Stimulated activated CD4-positive, alpha-beta T cell treated with anti-CD3 and anti-CD28 coated beads, TNF-alpha, amount 100 ng/mL, for 4 hours (primary cell): ENCODE measurements at places on chromosomes 11 and 22.

- no peak for DNase-seq
These were observed 11.7 kb upstream of the SOX10 start for GRCh38 chr22:37996079-37996478.

DNA sequence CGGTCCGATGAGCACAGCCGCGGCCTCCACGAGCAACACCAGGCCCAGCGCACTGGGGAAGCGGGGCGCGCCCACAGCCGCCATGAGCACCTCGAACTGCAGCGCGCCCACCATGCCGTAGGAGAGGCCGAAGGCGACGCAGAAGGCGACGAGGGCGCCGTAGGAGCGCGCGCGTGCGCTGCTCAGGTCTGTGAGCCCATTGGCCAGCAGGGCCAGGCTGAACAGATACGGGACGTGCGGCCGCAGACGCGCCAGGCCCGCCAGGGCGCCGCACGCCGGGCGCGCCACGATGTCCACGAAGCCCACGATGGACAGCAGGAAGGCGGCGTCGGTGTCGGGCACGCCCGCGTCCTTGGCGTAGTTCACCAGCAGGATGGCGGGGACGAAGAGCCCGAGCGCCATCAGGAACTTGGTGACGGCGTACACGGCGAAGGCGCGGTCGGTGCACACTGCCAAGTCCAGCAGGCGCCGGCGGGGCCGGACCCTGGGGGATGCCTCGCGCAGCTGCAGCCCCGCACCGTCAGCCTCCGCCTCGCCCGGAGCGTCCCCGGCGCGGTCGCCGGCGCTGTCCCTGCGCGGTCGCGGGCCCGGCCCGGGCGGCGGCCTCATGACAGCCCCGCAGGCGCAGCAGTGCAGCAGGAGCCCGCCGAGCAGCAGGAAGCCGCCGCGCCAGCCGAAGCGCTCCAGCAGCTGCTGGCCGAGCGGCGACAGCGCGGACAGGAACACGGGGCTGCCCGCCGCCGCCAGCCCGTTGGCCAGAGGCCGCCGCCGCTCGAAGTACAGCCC is 2.9 kb downstream of the SLC16A8 start:
- no peak for DNase-seq

- DNase-seq, result no peak
These were observed 911.9 kb downstream of the METTL15 start for GRCh38 chr11:29019960-29020683.

- no peak for DNase-seq
These were observed at the start of gene ABCG4 for GRCh38 chr11:119149018-119149785. ABCG4 (plus strand) TSS chr11:119149052; CDS start chr11:119149966, 914 bp downstream.

- DNase-seq, result no peak
These were observed 29.5 kb upstream of the FCHSD2 start for GRCh38 chr11:73171436-73172161.

GRCh38 chr11:76802151-76802550 is 19.0 kb downstream of the TSKU start:
- DNase-seq, result no peak

GRCh38 chr11:70876685-70877084 is 375.7 kb downstream of the SHANK2 start:
- no peak for DNase-seq

DNA sequence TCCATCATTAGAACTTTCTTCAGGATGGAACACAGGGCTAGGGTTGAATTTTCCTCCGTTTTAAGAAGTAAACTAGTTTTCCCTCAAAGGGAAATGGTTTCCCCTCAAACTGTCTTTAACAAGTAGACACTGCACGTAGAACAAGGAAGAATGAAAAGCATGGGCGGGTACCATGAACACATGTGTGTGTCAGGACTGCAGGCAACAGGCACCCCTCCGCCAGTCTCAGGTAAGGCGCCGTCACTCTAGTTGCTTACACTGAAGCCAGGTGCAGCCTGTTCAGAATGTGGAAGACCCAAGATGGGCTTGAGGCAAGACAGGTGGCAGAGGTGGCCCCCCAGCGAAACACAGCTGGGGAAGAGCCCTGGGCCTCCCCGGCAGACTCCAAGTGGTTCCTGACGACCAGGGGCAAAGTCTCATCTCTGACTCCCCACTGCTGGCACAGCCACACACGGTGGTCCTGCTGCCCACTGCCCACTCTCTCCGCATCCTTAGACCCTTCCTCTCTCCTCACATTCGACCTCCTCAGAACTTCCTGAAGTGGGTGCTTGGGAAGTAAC is 25.4 kb upstream of the MOB2 start:
- no peak for DNase-seq

DNA sequence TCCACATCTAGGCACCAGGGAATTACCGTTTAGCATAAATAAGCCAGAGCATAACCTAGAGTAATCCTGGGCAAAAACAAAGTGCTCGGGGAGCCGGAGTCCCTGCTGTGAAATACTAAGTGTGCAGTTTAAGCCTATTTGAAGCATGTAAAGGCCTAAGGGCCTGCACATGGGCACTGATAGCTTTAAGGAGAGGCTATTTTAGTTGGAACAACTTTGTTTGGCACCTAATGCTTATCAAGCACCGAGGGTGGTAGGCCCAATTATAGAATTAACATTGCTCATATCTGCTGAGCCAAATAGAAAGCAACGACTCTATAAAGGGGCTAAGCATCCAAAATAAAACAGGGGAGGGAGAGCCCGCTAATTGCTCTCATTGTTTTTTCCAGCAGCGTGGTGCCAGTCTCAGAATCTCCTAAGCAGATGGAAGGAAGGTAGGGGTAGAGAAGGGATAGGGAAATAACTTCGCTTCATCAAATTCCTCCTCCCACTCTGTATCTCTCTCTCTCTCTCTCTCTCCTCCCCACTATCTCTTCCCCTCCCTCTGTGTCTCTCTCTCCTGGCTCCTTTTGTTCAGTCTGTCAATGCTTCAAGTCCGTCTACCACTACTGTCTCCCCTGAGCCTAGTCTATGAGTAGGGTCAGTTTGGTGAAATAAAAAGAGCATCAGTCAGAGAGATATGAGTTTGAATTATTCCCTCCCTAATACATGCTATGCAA is 292.8 kb downstream of the NXPE2 start:
- DNase-seq, result no peak

- DNase-seq, result no peak
These were observed 95.7 kb downstream of the NAV2 start for GRCh38 chr11:19808076-19808911.

GRCh38 chr11:79296141-79296540 is 144.7 kb downstream of the TENM4 start:
- DNase-seq, result no peak

GRCh38 chr11:996681-997080 is 39.8 kb downstream of the MUC6 start:
- no peak for DNase-seq

DNA sequence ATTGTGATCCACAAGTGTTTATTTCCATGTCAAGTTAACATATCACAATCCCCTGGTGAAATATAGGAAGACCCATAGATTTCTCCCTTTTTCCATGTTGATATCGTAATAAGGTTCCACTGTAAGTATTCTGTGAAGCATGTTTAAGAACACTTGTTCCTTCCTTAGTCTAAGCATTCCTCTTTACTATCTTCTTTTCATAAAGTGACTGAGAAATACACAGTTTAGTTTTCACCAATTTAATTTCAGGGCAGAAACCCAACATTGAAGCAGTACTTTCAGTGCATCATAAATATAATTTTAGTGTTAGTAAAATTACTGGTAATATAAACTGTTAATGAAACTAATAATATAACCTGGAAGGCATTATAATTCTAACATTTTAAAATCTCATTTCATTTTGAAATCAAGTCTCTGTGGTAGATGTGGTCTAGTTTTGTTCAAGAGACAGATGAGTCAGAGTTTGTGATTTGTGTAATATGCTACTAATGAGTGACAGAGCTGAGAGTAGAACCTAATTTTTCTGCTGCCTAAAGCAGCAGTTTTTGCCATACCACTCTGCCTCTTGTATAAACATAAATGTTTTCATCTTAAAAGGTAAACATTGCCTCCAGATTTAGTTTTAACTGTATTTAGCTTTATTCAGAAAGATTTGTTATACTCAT is 79.4 kb downstream of the ATM start:
- no peak for DNase-seq

- DNase-seq, result no peak
These were observed 191.8 kb upstream of the E2F8 start for GRCh38 chr11:19432370-19433061.

GRCh38 chr22:46813816-46814597 is 51.6 kb downstream of the TBC1D22A start:
- DNase-seq, result no peak

GRCh38 chr11:2553886-2554285 is 109.1 kb downstream of the KCNQ1 start:
- DNase-seq, result no peak

- no peak for DNase-seq
These were observed 789 bp downstream of the SIK2 start for GRCh38 chr11:111602865-111603610.

DNA sequence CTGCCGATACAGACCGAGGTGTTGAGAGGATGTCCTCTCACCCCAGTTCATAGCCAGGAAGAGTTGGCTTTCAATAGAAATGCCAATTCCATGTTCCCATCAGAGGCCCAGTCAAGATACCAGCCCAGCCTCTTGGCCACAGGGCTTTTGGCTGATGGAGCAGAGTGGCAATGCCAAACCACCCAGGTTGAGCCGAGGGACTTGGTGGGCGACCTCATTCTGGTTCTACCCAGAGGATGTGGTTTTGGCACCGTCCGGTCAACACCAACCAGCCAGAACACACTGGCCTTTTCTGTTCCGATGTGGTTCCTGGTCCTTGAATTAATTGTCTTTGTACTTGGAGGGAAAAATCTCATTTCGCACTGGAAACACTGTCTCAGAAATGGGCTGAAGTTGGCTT is 60.5 kb downstream of the COMMD9 start:
- DNase-seq, result no peak

GRCh38 chr11:65591939-65592857 is 3.4 kb downstream of the KCNK7 start:
- DNase-seq, result no peak

DNA sequence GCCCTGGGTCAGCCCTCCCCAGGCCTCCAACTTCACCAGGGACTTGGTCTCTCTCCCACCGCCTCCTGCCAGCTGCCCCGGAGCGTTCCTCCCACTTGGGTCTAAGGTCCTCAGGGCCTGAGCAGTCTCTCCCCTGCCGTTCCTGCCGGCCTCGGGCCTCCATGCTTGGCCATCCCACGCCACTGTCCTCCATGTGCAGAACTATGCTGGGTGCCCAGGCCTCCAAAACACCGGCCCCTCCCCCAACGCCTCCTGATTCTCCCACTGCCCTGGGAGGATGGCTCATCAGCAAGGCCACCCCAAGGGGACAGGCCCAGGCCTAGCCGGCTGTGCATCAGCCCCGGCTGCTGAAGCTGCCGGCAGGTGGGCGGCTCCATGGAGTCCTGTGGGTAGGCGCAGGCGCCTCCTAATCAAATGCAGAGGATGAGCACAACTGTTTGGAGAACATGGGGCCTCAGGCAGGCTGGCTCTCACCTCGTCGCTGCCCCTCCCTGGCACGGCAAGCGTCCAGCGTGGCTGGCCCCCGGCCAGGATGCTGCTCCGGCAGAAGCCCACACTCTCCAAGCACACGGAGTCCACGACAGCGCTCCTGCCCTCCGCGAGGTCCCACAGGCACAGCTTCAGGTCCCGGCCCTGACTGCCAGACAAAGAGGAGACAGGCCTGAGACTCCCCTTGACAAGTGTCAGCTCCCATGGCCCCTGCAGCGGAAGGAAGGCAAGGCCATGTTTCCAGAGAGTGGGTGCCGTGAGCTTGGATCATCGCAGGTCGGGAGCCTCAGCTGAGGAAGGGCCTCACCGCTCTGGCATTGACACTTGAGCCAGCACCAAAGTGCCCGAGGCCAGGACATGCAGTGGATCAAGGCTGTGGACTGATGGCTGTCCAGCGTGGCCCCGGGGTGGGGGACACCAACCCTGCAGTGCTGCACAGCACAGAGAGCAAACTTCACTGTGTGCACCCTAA is 42.6 kb downstream of the GNB1L start:
- DNase-seq, result no peak

- no peak for DNase-seq
These were observed 39.6 kb downstream of the DIXDC1 start for GRCh38 chr11:111976767-111977145.

DNA sequence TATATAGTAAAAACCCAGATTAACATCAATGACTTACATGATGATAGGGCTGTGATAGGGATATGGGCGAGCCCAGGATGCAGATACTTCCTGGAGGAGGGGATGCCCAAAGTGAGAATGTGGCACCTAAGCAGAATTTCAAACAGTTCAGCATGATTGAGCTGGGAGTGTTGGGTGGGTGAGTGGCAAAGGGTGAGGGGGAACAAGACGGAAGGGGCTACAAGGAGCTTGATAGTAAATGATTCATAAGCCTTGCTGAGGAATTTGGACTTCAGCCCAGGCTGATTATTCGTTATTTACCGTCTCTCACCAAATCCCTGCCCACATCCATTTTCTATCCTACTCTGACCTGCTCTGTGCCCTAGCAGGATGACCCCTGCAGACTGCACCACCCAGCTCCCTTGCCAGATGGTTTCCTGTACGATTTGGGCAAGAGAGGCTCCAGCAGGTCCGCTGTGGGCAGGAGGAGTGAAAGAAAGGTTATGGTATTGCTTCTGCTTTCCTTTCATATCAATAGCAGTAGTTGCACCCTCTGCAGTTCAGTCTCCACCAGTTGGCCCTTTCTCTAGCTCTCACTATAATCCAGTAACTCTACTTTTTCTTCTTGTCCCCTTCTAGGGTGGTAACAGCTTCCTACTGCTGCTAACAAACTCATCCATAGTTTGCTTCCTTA is 30.3 kb upstream of the SIK2 start:
- DNase-seq, result no peak

DNA sequence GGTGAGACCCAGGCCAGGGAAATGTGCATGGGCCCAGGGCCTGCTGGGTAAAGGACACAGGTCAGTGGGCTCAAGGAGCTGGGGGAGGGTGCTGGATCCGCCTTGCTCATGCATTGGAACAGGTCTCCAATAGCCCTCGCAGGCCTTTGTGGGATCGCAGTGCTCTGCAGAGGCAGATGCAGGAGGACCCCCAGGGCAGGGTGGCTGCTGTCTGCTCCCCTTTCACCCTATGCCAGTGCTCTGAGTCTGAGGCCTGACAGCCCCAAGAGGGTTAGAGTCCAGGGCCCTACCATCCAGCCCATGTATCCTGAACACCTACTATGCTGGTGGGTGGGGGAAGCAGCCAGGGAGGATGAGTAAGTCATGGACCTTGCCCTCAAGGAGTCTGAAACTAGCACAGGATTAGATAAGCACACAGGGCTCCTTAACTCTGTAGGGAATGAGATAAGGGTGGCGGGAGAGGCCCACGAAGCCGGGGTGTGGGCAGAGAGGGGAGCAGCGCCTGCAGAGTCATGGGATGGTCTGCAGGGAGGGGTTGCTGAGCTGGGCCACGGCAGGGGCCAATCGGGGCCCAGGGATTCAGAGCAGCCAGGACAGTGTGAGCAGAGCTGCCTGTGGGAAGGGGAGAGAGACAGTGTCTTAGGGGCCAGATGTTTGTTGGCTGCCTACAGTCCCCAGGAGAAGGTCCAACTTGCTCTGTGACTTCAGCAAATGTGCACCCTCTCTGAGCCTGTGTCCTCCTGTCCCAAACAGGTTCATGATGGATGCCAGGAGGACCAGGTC is 10.5 kb upstream of the EHD1 start:
- no peak for DNase-seq
